ENCODE measurements at places on chromosomes 6 and 20.
A peak's percentile ranks its signal among the peaks of the same experiment; 100 is the strongest.

DNA sequence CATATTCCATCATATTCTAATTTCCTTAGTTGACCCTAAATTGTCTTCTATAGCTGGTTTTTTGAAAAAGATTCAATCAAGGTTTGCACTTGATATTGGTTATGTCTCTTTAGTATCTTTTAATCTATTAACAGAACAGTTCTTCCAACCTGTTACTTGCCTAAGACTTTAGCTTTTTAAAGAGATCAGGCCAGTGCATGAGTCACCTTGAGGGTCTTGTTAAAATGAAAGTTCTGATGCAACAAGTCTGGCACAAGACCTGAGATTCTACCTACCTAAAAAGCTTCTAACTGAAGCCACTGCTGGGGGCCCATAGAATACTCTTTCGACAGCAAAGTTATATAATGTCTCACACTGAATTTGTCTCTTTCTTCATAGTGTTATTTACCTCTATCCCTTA, 3.2 kb downstream of the USP45 start:
- peak; percentile 22 for DNase-seq

- DNase-seq: peak; percentile 75
Measured at GRCh38 chr6:148144917-148145521, 197.6 kb upstream of the SASH1 start.

DNA sequence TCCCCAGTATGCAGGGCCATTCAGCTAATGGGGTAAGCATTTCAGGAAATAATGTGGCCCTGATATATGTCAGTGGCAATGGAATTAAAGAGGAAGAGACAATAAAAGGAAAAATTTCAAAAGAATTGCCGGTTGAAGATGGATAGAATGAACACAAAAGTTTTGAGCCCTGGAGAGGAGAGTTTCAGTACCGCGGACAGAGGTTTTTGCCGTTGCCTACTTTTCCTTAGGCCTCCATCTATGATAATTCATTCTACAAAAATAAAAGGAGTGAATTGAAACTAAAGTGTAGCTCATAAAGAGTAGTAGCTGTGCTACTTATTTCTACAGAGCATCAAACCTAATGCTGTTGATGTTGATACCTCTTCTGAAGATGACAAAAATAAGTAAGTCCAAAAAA, 140.7 kb downstream of the RNASET2 start:
- DNase-seq: peak; percentile 17

GRCh38 chr20:43293068-43293786, 103.5 kb upstream of the PTPRT start:
- DNase-seq: no peak

GRCh38 chr20:58746620-58747019, 54.0 kb downstream of the NPEPL1 start:
- no peak for DNase-seq

DNA sequence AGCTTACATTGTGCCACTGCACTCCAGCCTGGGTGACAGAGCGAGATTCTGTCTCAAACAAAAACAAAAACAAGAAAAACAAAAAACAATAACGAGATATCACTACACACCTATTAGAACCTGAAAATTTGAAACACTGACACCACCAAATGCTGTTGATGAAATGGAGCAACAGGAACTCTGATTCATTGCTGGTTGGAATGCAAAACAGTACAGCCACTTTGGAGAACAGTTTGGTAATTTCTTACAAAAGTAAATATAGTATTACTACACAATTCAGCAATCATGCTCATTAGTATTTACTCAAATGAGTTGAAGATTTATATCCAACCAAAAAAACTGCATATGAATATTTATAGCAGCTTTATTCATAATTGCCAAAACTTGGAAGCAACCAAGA, 135.8 kb upstream of the AKIRIN2 start:
- no peak for DNase-seq

- DNase-seq: no peak
Measured at GRCh38 chr6:31528307-31528777, 420 bp upstream of the MCCD1 start.
